ENCODE measurements at places on chromosomes 1 and 21.
A peak's percentile ranks its signal among the peaks of the same experiment; 100 is the strongest.

- no peak for DNase-seq
Measured at GRCh38 chr1:944341-945325, 14.4 kb downstream of the NOC2L start.

DNA sequence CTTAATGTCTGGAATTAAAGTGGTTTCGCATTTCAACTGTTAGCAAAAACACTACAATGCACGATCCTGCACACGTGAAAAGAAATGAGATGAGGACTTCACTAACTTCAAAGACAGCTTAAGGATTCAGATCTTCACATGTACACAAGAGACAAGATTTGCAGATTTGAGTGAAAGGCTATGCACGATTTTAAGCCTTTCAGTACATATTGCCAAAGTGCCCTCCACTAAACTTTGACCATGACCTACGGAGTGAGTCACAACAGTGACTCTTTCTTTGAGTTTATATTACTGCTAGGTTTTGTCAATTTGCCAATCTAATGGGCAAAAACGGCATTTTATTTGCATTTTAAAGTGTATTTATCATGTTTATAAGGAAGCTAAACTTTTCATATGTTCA, 41.2 kb upstream of the CR1L start:
- no peak for DNase-seq

DNA sequence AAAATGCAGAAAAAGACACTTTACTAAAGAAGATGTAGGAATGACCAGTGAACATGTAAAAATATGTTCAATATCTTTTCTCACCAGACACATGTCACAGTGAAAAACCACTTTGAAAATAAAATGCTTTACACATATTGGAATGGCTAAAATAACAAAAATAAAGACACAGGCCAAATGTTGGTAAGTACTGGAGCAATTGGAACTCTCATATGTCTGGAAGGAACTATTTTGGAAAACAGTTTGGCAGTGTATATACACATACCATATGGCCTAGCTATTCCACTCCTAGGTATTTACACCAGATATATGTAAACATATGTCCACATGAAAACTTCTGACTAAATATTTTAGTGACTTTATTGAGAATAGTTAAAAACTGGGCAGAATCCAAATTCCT, 927.2 kb downstream of the BRINP3 start:
- DNase-seq: no peak

GRCh38 chr21:45886610-45887026, 95.0 kb upstream of the COL6A1 start:
- no peak for DNase-seq

DNA sequence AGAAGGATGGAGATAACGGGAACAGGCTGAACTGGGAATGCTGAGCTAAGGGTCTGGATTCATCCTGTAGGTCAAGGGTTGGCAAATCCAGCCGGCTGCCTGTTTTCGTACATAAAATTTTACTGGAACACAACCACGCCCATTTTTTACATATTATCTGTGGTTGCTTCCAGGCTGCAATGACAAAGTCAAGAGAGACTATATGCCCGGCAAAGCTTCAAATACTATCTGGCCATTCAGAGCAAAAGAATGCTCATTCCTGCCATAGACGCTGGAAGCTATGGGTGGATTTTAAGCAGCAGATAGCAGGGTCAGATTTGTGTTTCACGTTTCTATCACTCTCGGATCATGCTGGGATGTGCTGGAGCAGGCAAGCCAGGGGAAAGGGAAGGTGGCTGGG, 137.9 kb upstream of the EDN2 start:
- no peak for DNase-seq

DNA sequence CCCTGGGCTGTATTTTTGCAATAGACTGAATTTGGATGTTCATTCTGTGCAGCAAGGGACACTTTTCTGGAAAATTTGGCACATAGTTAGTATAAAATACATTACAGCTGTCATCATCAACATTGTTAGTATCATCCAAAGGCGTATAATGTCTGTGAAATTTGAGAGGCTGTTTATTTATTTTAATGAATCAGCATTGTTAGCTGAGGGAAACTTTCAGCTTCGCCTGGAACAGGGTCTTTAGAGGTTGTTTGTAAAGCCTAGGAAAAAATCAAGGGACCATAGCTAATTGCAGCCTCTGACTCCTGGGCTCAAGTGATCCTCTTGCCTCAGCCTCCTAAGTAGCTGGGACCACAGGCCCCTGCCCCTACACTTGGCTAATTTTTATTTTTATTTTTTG, 106.8 kb upstream of the USP24 start:
- DNase-seq: no peak

DNA sequence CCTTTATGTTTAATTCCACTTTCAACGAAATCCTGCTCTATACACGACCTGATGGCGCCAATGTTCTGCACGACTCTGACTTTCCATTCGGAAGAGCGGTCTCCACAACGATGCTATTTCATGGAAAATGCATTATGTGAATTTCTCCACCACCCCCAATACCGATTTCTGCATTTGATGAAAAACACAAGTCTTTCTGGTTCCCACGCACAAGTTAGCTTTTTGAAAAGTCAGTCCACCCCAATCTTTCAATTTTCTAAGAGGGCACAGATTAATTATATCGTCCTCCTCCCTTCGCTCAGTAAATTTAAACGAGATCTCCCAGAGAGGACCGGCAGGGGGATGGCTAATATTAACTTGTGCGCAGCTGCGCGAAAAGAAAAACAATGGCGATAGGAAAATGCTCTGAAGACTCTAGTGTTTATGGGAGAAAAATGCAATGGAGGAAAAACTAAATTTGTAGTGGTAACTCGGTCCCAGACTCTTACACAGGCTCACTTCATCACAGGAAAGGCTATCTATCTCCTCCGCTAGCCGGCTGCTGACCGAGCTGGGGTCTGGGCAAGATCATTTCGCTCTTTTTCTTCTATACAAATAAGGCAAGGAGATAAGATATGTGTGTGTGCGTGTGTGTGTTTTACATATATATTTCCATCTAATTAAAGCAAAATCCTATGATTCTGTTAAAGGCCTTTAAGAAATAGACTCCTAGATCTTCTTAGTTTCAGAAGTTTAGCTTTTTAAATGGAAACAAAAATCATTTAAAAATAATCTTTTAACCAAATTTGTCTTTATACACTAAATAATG, 1.2 kb upstream of the LHX8 start:
- DNase-seq: no peak

DNA sequence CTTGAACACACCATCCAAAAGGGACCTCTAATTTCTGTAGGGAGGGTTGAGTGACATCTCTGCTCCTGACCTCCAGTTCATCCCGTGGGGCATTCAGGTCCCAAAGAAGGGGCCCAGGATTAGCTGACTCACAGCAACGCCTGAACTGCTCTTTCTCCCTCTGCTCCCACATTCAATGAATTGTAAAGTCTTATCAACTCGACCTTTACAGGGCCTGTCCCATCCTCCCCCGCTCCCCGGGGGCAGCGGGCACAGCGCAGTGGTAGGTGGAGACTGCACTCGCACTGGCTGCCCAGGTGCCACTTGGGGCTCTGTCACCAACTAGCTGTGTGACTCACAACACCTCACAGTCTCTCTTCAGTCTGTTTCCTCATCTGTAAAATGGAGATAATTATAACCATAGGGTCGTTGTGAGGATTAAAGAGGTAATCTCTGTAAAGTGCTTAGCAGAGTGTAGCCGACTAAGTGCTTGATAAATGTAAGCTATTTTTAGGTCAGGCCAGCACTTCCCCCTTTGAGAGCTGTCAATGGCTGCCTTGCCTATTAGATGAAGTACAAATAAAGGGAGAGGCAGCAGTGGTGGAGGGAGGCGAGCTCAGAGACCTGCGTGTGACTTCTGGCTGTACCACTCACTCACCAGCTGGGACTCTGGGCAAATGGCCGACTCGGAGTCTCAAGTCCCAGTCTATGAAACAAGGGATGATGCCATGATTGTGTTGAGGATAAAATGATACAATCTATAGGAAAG, 637 bp upstream of the MYBPHL start:
- no peak for DNase-seq

DNA sequence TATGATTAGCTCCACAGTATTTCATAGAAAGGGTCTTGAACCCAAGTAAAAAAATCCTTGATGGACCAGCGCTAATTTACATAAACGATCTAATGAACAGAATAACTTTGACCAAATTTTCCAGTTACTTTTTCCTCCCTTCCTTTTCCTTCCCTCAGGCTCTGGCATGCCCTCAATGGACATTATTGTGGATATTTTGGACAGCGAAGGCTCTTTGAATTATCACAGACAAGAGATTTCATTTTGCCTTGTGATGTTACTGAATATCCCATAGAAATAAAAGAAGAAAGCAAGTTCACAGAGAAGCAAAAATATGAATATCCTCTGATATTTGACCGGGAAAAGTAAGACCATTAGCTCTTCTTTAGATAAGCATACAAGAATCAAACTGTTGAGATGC, 60.3 kb upstream of the EXO1 start:
- no peak for DNase-seq

GRCh38 chr1:229334716-229335115, 8.1 kb downstream of the CCSAP start:
- DNase-seq: no peak

- no peak for DNase-seq
Measured at GRCh38 chr1:93446837-93447451, 974 bp upstream of the FNBP1L start.

- no peak for DNase-seq
Measured at GRCh38 chr1:188499690-188500089, 1670.9 kb downstream of the PLA2G4A start.

GRCh38 chr1:39142401-39143060, 62.0 kb upstream of the MACF1 start:
- no peak for DNase-seq

- DNase-seq: no peak
Measured at GRCh38 chr1:43435146-43436145, 18.3 kb downstream of the HYI start.

GRCh38 chr21:43467785-43468184, 40.9 kb upstream of the SIK1 start:
- peak; percentile 10 for DNase-seq

DNA sequence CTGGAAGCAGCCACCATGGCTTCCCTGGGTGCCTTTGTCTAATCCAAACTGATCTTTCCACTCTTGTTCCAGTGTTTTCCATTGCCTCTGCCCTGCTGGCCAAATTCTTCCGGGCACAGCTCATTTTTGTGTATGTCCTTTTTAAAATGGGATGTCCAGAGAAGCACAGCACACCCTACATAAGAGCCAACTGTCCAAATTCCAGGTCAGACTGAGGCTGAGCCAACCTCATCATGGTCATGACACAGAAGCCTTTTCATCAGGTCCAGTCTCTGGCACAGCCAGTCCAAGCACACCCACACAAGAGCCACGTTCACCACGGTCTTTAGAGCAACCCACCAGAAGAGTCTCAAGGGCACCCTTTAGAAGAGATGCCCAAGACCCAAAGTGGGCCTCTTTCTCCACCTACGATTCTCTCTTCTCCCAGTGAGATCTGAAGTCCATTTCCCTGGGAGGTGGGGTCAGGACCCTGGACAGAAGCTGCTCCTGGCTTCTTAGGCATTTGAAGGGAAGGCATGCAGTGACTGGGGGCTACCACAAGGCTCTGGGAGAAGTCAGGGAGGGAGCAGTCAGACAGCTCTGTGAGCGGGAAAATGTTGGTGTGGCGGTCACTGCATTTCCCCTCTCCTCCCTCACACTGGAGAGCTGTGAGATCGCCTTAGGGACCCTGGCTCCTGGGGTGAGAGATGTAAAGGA, 53.2 kb downstream of the SYT2 start:
- no peak for DNase-seq

DNA sequence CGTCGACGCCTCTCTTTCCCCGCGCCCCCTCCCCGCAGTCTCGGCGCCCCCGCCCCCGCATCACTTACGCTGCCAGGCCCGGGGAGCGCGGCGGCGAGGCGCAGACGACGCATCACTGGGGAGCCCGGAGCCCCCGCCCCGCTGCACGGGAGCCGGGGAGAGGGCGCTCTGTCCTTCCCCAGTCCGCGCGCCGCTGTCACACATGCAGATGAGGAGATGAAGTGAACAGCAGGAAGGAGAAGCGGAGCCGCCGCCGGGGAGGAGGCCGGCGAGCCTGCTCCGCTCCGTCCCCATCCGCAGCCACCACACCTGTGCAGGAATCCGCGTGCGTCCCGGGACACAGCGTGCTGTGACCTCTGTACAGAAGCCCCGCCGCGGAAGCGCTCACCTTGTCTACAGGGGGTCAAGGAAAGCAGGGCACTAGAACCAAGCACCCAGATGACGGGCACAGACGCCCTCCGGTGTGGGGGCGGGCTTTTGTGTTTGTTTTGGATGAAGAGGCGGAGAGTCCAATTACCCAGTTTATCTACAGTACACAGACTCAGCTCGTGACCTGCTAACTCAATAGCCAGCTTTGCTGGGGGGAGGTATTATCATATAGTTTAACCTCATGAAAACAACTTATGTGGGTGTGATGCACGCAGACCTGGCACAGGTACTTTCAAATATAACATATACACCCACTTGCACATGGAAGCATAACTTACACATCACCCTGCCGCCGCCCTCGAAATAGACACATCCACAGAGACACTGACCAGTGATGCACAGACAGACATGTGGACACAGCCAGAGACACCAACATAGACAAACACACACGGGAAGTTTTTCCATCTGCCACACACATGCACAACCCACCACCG, 12.4 kb downstream of the KLHDC8A start:
- DNase-seq: peak; percentile 26

GRCh38 chr21:38221594-38221993, 35.2 kb upstream of the KCNJ15 start:
- DNase-seq: no peak

- DNase-seq: peak; percentile 14
Measured at GRCh38 chr21:33403786-33404585, 773 bp downstream of the IFNGR2 start.

DNA sequence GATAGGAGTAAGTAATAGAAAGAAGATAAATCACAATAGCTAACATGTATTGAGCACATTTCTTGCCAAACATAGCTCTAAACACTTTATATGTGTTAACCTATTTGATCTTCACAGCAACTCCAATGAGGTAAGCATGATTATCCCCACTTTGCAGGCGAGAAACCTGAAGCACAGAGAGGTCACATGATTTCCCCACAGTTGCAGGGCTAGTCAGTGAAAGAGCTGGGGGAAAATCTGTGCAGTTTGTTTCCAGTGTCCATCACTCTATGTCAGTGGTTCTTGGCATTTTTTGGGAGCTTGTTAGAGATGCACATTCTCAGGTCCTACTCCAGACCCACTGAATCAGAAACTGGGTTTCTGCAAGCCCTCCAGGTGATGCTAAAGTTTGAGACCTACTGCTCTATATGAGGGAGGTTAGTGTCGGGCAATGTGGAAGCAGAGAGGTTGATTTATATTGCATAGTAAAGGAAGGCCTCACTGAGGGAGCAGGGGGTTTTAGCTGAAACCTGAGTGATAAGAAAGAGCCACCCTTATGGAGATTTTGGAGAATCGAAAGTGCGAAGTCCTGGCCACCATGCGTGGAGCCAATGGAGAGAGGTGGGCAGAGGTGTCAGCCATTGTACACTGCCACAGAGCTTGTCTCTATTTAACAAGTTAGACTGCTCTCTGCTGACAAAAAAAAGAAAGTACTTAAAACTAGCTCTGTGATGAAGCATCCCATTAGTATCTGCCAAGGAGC, 20.9 kb downstream of the MCOLN3 start:
- peak; percentile 41 for DNase-seq

DNA sequence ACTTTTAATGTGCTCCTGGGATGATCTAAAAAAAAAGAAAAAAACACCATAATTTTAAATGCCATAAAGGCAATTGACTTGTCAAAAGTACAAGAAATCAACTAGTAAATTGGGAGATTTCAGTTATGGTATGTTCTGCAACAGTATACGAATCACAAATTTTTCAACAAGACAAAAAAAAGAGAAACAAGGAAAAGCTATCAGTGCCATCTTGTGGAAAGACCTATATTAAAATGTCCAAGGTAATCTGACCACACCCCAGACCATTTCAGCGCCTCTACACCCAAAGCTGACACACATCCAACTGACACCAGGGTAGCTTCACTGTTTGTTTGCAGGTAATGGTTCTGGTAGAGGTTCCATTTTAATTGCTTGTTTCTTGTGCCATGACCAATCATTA, 5.0 kb upstream of the DUSP23 start:
- DNase-seq: no peak
